ENCODE measurements at places on chromosomes 3 and 15.

GRCh38 chr3:188369526-188369925, 215.6 kb downstream of the LPP start:
- DNase-seq: no peak

GRCh38 chr3:107663266-107663665, 140.5 kb downstream of the BBX start:
- DNase-seq: no peak

DNA sequence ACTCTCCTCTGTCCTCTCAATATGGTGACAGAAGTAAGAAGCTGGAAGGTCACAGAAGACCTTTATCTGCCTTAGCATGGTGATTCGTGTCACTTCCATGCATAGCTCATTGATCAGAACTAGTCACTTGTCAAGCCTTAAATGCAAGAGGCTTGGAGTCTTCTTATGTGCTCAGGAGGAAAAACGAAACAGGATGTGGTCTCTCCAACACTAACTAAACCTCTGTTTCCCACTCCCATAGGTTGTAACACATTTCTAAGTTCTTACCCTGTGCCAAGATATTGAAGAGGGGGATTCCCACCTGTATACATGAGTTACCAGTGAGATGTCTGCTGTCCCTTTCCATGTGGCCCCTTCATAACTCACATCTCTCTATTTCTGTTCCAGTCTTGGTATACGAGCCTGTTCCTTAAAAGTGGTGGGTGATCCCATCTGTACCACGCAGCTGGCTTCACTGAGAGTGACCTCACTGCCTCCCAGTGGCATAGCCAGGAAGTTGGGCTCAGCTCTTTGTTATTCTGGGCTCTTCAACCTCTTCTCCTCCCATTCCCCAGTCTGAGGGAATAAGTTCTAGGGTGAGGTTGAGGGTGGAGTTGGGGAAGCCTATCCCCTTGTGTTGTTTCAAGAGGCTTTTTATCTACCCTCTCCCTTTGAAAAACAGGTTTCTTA, 203.2 kb upstream of the PPP2R3A start:
- DNase-seq: no peak

GRCh38 chr3:150682279-150682678, 21.4 kb downstream of the ERICH6 start:
- no peak for DNase-seq

- no peak for DNase-seq
Measured at GRCh38 chr3:45566196-45566595, 28.4 kb upstream of the LIMD1 start.

DNA sequence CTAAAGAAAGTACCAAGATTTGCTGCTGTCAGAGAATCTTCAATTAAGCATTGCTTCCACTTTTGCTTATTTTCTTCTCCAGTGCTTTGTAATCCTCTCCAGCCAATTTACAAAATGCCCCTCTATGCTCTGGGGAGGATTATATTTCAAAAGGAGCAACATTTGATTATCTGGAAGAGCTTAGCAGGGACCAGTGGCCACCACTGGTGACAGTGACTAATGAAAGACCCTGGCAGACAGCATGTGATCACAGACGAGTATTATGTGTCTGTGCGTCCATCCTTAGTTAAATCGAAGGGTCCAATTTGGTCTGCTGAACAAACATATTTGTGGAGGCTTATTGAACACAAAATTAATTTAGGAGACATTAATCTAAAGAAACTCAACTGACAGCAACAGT, 152.6 kb downstream of the ZNF621 start:
- no peak for DNase-seq

- DNase-seq: no peak
Measured at GRCh38 chr3:69321301-69322157, 64.4 kb downstream of the FRMD4B start.

Measured in GDM1 (cell line).